ENCODE measurements at places on chromosomes 5 and 9.

DNA sequence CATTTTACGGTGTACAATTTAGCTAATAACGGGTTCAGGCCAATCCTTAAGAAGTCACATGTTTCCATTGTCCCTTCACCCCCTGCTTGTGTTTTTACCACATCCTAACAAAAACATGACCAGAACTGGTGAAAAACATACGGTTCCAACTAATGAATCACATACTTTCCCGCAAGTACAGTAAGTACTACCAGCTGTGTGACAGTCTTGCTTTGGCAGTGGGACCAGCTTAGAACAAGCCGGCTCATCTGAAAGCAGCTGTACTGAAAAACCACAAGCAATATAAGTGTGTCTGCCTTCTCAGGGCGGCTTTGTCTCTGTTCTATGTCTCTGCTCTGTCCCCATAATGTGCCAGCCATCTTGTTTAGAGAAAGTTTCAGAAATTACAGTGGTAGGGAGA is 242.5 kb downstream of the BNC2 start:
- no peak for DNase-seq

GRCh38 chr5:168976311-168976970 is 324.5 kb downstream of the SLIT3 start:
- no peak for DNase-seq

GRCh38 chr9:127264462-127265219 is at the start of gene GARNL3:
Gene GARNL3 (plus strand): TSS chr9:127264774. CDS start chr9:127264878, 104 bp downstream.
- no peak for DNase-seq

DNA sequence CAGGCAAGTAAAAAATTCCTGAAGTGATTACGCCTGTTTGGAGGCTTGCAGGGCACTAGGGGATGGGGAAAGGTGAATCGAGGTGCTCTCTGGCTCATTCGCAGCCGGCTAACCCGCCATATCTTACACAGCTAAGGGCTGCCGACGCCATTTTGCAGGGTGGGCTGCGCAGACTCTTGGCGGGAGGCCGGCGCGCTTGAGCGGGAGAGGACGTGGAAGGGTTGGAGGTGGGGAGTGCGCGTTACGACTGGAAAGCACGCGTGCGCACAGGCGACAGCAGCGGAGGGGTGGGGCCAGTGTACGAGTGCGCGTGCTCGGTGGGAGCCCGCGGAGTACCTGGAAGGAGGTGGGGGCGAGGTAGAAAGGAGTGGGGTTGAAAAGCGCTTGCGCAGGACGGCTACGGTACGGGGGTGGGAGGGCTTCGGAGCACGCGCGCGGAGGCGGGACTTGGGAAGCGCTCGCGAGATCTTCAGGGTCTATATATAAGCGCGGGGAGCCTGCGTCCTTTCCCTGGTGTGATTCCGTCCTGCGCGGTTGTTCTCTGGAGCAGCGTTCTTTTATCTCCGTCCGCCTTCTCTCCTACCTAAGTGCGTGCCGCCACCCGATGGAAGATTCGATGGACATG is at the start of gene NPM1:
Gene NPM1 (plus strand): TSS at position 505 of the 625 bp plus-strand sequence. CDS start 100 bp downstream, at position 605.
- peak; percentile 90 for DNase-seq

- no peak for DNase-seq
These were observed 131.4 kb downstream of the OXCT1 start for GRCh38 chr5:41738710-41739354.

- DNase-seq: no peak
These were observed 90.5 kb downstream of the MARCHF3 start for GRCh38 chr5:126939887-126940286.

DNA sequence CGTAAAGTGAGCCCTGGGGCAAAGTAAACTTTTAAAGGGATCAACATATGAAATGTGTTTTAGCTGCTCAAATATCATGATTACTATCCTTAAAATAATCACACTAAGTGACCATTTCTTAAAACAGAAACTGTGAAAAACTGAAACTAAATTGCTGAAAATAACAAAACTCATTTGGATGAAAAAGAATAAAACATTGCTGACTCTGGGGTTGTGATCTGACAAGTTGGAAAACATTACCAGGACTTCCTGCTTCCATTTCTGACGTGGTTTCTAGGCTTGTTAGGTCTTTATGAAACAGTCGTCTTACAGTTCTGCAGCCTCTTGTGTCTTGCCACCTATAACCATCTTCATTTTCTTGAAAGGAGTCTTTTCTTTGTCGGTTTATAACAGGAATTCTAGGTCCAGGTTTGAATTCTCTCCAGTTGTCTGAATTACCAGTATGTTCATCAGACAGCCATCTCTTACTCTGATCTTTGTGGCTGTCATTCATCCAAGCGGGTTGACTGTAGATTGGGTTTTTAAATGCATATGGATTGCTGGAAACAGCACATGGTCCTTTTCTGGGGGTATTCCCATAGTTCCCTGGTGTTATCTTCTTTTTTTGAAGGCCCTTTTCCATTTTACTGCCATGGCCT is 1.7 kb downstream of the TUT7 start:
- DNase-seq: no peak

- DNase-seq: peak; percentile 73
These were observed 3.6 kb upstream of the PFN3 start for GRCh38 chr5:177403792-177404640.

- DNase-seq: no peak
These were observed 24.4 kb upstream of the MLLT3 start for GRCh38 chr9:20646656-20647055.

DNA sequence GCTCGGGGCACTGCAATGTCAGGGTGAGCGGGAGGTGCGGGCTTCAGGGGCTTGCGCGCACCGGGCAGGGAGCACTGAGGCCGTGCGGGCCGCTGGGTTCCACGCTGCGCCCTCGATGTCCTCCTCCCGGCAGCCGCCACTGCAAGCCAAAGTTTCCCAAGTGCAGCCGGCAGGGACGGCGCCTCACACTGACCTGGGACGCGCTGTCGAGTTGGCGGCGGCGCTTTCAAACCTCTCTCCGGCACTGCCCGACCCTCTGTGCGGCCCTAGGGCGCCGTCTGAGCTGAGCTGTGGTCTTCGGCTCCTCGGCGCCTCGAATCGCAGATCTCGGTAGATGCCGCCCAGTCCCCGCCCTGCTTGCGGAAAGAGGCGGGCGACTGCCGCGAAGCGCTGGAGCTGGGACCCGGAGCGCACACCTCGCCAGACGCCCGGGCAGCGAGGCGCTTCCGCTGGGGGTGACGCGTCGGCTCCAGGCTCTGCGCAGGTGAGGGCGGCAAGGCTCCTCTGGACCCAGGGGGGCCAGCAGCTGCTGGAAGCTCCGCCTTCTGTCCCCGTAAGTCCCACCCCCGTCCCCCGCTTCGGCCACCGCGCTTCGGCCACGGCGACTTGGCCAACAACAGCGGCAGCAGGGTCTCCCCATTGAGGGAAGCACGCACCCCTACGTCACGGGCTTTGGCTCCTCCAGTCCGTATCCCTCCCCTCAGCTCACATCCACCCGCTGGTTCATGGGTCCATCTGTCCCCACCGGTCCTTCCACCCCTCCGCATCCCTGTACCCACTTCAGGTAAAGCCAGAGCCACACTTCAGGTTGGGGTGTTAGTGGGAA is at the start of gene ANKRD34B:
Gene ANKRD34B (minus strand): TSS at position 320 of the 826 bp plus-strand sequence. CDS start 10,261 bp downstream, outside the sequence.
- DNase-seq: no peak

GRCh38 chr9:71637375-71637774 is 130.9 kb downstream of the CEMIP2 start:
- no peak for DNase-seq

- no peak for DNase-seq
These were observed 247.3 kb downstream of the PSAT1 start for GRCh38 chr9:78544230-78544629.

- DNase-seq: no peak
These were observed 21.1 kb downstream of the EXOSC2 start for GRCh38 chr9:130714586-130715110.

- DNase-seq: no peak
These were observed 2.0 kb downstream of the MAML1 start for GRCh38 chr5:179734536-179735164.

GRCh38 chr9:7858166-7858565 is 58.6 kb upstream of the DMAC1 start:
- DNase-seq: no peak

DNA sequence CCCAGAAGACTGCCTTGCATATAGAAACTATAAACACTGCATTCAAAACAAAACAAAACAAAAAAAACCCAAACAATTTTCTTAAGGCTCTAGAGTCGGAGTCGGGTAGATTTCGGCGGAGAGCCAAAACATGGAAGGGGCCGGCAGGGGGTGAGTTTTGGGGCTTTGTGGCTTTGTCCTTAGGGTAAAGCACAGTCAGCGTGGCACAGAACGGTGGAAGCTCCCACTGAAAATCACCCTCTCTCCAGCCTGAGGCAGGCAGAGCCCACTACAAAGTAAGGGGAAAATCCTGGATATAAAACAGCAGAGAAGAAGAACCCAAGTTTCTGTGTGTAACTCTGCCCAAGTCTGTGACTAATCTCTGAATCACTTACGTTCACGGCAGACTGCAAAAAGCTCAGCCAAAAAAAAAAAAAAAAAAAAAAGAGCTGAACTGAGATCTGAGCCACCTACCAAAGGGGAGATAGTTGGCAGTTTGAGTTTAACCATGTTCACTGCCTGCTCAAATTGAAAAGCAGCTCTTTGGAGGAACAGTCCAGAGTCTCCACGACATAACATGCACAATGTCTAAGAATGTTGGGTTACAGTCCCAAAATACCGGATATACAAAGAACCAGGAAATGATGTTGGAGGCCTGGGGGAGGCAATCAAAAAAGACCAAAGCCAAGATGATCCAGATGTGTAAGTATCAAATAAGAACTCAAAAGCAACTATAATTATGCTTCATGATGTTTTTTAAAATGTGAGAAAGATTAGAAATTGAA is 26.6 kb upstream of the OR2K2 start:
- no peak for DNase-seq

- no peak for DNase-seq
These were observed 475.7 kb downstream of the ENC1 start for GRCh38 chr5:74164725-74165235.

DNA sequence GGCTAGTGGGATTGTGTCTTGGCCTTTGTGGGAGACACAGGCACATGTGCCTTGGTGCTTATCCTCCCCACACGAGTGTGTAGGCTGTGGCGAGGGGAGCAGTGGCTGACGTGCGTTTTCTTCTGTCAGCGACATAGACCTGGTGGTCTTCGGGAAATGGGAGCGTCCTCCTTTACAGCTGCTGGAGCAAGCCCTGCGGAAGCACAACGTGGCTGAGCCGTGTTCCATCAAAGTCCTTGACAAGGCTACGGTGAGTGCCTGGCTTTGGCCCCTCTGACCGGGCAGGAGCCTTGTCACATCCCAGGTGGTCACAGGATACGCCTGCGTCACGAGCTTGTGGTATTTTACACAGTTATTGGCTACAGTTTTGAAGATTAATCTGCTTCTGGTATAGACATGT is 26.4 kb downstream of the TENT4A start:
- no peak for DNase-seq

DNA sequence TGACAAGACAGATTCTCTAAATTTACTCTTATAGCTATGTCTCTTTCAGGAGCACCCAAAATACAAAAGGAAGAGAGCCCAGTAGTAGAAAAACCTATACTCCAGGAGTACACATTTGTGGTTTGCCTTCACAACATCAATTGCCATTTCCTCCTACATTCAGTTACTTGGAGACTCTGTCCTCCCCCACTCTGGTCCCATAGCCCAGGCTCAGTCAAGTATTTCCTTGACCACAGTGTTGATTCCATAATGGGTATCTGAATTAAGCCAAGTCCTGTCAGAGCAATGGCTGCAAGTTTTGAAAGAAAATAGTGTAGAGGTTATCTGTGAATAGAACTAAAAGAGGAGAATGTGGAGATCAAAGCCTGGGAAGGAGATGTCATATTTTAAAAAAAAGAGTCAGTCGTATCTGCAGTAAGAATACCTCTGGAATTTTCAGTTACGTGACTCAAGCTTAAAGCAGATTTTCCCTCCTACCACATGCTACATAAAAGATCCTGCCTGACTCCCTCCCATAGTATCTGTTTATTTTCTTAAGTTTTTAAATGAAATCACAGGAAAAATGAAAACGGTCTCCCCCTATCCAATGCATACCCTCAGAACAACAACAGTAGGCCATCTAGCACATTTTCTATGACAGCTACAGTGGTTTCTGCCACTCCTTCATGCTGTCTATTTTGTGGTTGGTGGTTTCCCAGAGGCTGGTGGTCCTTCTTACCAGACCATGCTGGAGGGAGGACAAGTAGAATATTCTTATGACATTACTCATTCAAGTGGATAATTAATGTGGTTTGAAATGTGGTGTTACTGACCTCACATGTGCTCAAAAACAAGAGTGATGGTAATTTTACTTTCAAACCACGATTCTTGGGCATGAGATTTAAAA is 249.7 kb upstream of the TMEM161B start:
- DNase-seq: no peak

DNA sequence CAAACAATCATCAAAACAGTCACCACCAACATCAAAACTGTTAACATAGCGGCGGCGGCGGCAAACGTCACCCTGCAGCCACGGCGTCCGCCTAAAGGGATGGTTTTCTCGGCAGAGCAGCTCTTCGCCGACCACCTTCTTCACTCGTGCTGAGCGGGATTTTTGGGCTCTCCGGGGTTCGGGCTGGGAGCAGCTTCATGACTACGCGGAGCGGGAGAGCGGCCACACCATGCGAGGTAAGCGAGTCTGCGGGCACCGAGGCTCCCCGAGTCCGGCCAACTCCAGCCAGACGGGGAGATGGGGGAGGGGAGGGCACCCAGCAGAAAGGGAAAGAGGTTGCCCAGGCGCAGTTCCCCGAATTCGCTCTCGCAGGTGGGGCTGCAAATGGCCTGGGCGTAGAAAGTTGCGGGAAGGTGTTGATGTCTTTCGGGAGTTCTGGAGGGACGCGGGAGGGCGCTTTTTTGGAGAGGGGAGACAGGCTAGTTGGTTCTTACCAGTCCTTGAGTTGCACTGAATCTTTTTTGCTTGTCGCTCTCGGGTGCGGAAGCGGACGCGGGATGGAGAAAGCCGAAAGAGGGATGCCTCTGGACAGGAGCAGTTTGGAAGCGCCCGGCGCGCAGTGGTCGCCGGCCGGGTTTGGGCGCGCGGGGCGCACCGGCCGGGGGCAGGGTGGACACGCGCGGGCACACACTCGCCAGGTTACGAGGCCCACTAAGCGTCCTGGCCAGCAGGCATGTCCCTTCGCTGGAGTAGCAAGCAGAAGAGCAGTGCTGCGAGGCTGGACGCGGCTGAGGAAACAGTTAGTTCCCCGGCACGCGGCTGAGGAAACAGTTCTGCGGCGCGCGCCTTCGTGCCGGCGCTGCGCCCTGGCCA is 849 bp downstream of the RORB start:
- peak; percentile 42 for DNase-seq

- no peak for DNase-seq
These were observed 29.6 kb upstream of the UBAC1 start for GRCh38 chr9:135990468-135991429.

GRCh38 chr9:134627417-134628353 is 13.9 kb upstream of the COL5A1 start:
- DNase-seq: peak; percentile 50

DNA sequence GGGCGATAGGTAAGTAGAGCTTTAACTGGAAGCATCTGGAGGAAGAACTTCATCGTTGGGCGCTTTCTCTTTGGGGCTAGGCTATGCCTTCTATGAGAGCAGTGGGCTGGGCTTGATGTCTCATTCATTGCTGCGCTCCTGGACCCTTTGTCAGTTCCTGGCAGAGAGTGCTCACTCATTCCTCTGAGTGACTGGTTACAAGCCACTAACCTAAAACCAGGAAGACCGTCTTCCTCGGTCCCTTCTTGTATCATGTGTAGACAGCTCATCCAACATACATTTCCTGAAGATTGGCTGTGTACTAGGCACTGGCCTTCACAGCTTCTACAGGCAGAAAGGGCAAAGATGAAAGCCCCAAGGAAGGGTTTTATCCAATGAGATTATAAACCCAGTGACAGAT is 6.4 kb downstream of the SWI5 start:
- no peak for DNase-seq

Measured in dorsolateral prefrontal cortex (tissue), 122 donors.